ENCODE measurements at places on chromosomes 1 and 21.

DNA sequence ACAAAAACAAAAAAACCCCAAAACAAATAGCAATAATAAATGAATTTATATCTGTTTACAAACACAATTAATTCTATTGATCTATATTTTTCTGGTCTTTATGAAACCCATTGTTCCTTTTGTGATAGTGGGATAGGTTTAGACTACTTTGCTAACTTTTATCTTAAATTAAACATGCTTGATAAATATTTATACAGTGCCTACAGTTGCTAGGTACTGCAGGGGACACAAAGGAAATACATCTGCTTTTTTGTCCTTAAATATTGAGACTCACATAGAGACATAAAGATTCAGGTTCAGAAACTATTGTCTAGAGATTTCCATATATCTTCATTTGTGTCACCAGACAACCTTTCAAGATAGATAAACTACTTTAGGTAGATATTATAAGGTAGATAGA is 8.5 kb upstream of the DNAH14 start:
- H3K4me3 ChIP-seq, result no peak overlapping the region
- H3K27ac ChIP-seq, result no peak overlapping the region
- no peaks in the 10 kb centered on the region for H3K36me3 ChIP-seq
- no peaks in the 10 kb centered on the region for H3K4me1 ChIP-seq

DNA sequence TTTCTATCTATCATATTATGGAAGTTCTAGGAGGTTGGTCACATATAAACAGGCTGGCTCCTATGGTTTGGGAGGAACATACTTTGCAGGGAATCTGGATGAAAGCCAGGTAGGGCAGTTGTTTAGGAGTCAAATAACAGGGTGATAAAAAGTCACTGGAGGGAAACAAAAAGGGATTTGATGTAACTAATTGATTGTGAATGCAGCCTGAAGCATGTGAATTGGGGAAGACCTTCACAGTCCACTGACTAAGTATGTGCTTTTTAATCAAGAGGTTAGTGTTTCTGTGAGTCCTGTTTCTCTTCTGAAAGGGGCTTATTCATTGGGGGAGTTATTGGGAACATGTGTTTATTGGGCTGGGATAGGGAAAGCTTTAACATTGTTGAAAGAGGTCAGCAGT is 41.3 kb downstream of the HMCN1 start:
- DNase-seq, result no peak
- no peaks in the 10 kb centered on the region for H3K27me3 ChIP-seq
- H3K4me3 ChIP-seq, result no peak overlapping the region
- no peaks in the 10 kb centered on the region for H3K4me1 ChIP-seq
- no peak overlapping the region for H3K27ac ChIP-seq
- H3K36me3 ChIP-seq, result no peaks in the 10 kb centered on the region

GRCh38 chr1:241660424-241660972 is 8.4 kb downstream of the WDR64 start:
- H3K4me3 ChIP-seq, result no peak overlapping the region
- no peak overlapping the region for H3K27ac ChIP-seq
- H3K27me3 ChIP-seq, result no peaks in the 10 kb centered on the region
- DNase-seq, result no peak
- no peaks in the 10 kb centered on the region for H3K4me1 ChIP-seq

DNA sequence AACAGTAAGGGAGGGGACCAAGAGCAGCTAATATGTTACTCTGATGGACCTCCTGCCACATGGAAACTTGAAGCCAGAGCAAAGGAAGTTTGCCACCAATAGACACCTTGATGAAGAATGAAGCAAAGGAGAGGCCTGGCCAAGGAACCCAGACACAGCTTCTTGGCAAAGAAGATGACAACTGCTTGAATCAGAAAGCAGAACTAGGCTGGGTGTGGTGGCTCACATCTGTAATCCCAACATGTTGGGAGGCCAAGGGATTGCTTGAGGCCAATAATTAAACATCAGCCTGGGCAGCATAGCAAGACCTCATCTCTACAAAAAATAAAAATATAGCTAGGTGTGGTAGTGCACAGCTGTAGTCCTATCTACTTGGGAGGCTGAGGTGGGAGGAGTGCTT is 31.7 kb upstream of the CAPZB start:
- H3K4me1 ChIP-seq, result no peaks in the 10 kb centered on the region
- H3K27me3 ChIP-seq, result no peaks in the 10 kb centered on the region
- no peak overlapping the region for H3K27ac ChIP-seq
- no peak for DNase-seq
- no peak overlapping the region for H3K4me3 ChIP-seq
- peaks cover 2% of the 10 kb centered on the region for H3K36me3 ChIP-seq

- peaks cover 31% of the 10 kb centered on the region for H3K27me3 ChIP-seq
- no peak for DNase-seq
- no peaks in the 10 kb centered on the region for H3K36me3 ChIP-seq
Measured at GRCh38 chr1:29498126-29499103, 262.1 kb downstream of the PTPRU start.

GRCh38 chr1:171434717-171435346 is 50.5 kb upstream of the PRRC2C start:
- H3K27ac ChIP-seq, result peak overlapping the region; percentile 76
- no peak for DNase-seq
- peaks cover 14% of the 10 kb centered on the region for H3K27me3 ChIP-seq
- H3K4me1 ChIP-seq, result peaks cover 10% of the 10 kb centered on the region
- H3K4me3 ChIP-seq, result no peak overlapping the region
